ENCODE measurements at places on chromosomes 12 and 14. TPM values are rescaled to one million over a fixed set of nuclear protein-coding genes. Genes with fewer than 3 reads are reported as not detected.

NXPH4 gene
- total RNA-seq = 0.41 TPM

EID3 gene
- 10.6 TPM for total RNA-seq

RBP5 gene
- total RNA-seq = 0.69 TPM

TTC9 gene
- 26.5 TPM for total RNA-seq

- H3K27ac ChIP-seq = no peak overlapping the region
- peaks cover 16% of the 10 kb centered on the region for H3K4me1 ChIP-seq
- no peak for DNase-seq
- peaks cover 4% of the 10 kb centered on the region for H3K27me3 ChIP-seq
- H3K4me3 ChIP-seq = peak overlapping the region; percentile 70
- H3K36me3 ChIP-seq = peaks cover 3% of the 10 kb centered on the region
Measured at GRCh38 chr14:102929241-102930137, 7.0 kb downstream of the AMN start.

GRCh38 chr14:89564286-89564957 is 147.4 kb upstream of the FOXN3 start:
- H3K27me3 ChIP-seq = no peaks in the 10 kb centered on the region
- H3K4me1 ChIP-seq = peaks cover 51% of the 10 kb centered on the region
- H3K4me3 ChIP-seq = no peak overlapping the region
- no peak overlapping the region for H3K27ac ChIP-seq
- no peaks in the 10 kb centered on the region for H3K36me3 ChIP-seq

GRCh38 chr12:14950982-14951746 is 10.2 kb downstream of the ARHGDIB start:
- peak overlapping the region; percentile 97 for H3K4me3 ChIP-seq
- no peaks in the 10 kb centered on the region for H3K27me3 ChIP-seq
- H3K36me3 ChIP-seq = peaks cover 34% of the 10 kb centered on the region
- no peak for DNase-seq
- H3K27ac ChIP-seq = peak overlapping the region; percentile 99

DNA sequence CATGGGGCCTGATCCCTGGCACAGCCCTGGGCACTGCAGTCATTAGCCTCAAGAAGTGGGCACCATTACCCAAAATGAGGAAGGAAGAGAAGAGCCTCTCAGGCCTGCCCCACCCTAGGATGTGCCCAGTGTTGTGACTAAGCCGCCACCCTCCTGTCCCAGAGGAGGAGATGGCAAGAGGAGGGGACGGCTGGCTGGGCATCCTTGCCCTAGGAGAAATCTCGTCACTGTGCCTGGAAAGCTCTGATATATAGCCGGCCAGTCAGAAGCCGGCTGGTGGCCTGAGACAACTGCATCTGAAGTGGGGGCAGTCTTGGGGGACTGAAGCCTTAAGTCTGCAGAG is 115.2 kb downstream of the LGMN start:
- peaks cover 3% of the 10 kb centered on the region for H3K36me3 ChIP-seq
- DNase-seq = no peak
- H3K4me3 ChIP-seq = no peak overlapping the region
- peaks cover 41% of the 10 kb centered on the region for H3K4me1 ChIP-seq

GRCh38 chr12:8914716-8915526 is 612 bp downstream of the PHC1 start:
- H3K4me1 ChIP-seq = peaks cover 13% of the 10 kb centered on the region
- no peaks in the 10 kb centered on the region for H3K27me3 ChIP-seq
- H3K4me3 ChIP-seq = no peak overlapping the region
- peak; percentile 76 for DNase-seq
- peaks cover 12% of the 10 kb centered on the region for H3K36me3 ChIP-seq
- H3K27ac ChIP-seq = no peak overlapping the region

DNA sequence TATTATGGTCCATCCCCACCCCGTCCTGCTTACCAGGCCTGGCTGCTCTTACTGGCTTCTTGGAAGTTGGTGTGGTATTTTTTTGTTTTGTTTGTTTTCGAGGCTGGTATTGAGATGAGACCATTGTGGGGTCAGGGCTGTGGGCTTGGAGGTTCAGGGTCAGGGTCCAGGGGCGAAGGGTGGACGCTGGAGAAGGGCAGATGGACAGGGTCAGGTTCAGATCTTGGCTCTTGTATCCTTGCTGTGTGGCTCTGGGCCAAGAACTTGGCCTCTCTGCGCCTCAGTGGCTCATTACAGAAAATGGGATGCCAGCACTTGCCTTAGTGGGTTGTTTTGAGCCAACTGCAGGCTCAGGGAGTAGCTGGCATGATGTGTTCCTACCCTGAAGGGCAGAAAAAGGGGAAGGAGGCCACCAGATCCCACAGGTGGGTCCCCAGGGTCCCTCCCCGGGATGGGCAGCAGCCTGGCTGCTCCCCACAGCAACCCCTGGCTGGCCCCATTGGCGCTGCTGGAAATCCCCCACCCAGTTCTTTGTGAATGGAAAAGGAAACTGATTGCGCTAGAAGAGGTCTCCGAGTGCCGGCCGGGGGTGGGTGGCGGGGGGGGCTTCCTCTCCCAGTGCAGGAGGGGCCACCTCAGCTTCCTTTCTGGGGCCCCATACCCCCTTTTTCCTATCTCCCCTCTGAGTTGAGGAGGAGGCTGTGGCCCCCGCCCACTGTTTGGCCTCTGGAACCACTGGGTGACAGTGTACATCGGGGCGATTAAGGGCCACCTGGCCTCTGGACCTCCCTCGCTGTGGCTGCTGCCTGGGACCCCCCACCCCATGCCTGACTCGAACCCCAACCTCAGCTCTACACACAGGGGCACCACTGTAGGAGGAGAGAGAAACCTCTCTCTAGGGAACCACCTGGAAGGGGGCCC is 25.0 kb downstream of the SH2B3 start:
- H3K4me1 ChIP-seq = peaks cover 94% of the 10 kb centered on the region
- H3K4me3 ChIP-seq = peak overlapping the region; percentile 71
- H3K27ac ChIP-seq = peak overlapping the region; percentile 98
- peak; percentile 69 for DNase-seq

GRCh38 chr12:75877763-75878621 is 153.6 kb downstream of the PHLDA1 start:
- H3K4me1 ChIP-seq = no peaks in the 10 kb centered on the region
- H3K36me3 ChIP-seq = no peaks in the 10 kb centered on the region
- H3K27ac ChIP-seq = no peak overlapping the region

DNA sequence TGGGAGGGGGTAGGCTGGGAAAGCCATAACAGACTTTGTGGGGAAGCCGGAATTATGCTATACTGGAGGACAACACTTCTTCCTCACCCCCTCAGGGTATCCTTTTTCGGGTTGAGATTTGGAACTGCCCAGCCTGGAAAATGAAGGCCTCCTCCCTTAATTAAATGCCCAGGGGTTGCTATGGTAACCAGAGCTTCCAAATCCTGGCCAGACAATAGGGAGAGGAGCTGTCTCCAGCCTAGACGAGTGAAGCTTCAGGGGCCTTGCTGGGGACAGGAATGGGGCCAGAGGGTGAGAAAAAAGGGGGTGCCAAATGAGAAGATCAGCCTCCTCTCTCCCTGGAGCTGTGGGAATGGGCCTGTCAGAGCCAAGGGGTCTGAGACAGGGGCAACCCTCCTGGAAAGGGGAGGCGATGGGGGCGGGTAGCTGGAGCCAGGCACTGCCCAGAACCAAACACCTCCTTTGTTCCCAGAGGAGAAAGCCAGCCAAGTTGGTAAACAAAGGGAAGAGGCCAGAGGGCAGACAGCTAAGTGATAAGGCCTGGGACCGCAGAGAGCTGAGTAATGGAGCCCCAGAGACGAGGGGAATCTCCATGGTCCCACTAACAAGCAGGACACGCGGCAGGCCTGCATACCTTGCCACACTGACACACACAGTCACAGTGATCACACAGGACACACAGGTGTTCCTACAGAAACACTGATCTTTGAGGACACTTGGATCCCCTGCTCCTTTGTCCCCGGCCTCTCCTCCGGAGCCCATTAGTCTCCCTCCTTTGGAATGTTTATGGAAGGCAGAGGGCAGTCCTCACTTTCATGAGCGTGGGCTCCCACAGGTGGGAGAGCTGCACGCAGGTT is 17.9 kb upstream of the RND1 start:
- no peak for DNase-seq
- no peaks in the 10 kb centered on the region for H3K36me3 ChIP-seq
- H3K4me3 ChIP-seq = no peak overlapping the region
- H3K27ac ChIP-seq = no peak overlapping the region
- H3K4me1 ChIP-seq = no peaks in the 10 kb centered on the region
- peaks cover 19% of the 10 kb centered on the region for H3K27me3 ChIP-seq

DNA sequence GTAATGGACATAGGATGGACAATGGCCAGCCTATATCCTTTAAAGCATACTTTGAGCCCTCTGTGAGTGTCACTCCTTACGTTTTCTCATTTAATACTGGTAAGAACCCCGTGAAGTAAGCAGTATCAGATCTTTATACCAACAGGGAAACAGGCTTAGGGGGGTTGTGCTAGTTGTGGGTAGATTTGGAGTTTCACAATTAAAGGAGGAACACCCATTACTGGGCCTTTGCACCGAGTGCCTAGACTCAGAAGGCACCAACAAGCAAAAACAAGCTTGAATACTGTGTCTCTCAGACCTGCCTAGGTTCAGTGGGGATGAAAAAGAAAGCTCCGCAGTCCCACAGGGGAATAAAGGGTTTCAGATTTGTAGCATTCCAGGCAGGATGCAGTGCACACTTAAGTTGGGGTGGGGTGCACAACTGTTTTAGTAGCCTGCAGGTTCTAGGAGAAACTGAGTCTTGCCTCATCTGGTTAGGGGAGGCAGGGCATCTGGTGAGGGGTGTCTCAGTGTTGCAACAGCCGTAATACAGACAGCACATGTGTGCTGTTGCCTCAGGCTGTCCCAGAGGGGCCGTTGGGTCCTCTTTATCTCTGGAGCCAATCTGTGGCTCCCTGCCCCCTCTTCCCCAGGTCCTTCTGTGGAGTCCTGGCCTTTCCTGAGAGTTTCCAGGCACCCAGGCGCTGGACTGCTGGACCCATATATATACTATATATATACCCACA is 51.2 kb downstream of the IRAK3 start:
- DNase-seq = no peak
- peaks cover 68% of the 10 kb centered on the region for H3K27me3 ChIP-seq
- peaks cover 16% of the 10 kb centered on the region for H3K4me1 ChIP-seq
- no peak overlapping the region for H3K27ac ChIP-seq
- H3K36me3 ChIP-seq = no peaks in the 10 kb centered on the region

- H3K4me1 ChIP-seq = peaks cover 2% of the 10 kb centered on the region
- no peak overlapping the region for H3K4me3 ChIP-seq
- no peak overlapping the region for H3K27ac ChIP-seq
- DNase-seq = no peak
Measured at GRCh38 chr12:105253866-105254513, 18.0 kb upstream of the APPL2 start.

DNA sequence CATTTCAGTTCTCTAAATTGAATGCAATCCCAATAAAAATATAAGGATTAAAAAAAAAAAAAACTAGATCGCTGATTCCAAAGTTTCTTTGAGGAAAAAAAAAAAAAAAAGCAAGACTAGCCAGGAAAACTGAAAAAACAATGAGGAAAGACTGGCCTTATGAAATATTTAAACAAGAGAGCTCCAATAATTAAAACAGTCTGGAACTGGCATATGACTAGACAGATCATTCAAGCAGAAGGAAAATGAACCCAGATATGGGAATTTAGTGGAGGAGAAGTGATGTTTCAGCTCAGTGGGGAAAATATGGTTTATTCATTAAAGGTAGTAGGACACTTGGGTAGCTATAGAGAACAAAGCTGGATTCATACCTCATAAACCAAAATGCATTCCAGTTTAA is 42.0 kb upstream of the TBC1D15 start:
- no peaks in the 10 kb centered on the region for H3K4me1 ChIP-seq
- no peak overlapping the region for H3K27ac ChIP-seq
- H3K4me3 ChIP-seq = no peak overlapping the region
- no peak for DNase-seq
- H3K36me3 ChIP-seq = no peaks in the 10 kb centered on the region
- H3K27me3 ChIP-seq = no peaks in the 10 kb centered on the region

- H3K27ac ChIP-seq = no peak overlapping the region
- no peaks in the 10 kb centered on the region for H3K27me3 ChIP-seq
- no peak overlapping the region for H3K4me3 ChIP-seq
- H3K4me1 ChIP-seq = peaks cover 2% of the 10 kb centered on the region
- no peak for DNase-seq
Measured at GRCh38 chr12:25495331-25496097, 57.6 kb downstream of the LMNTD1 start.

- no peaks in the 10 kb centered on the region for H3K36me3 ChIP-seq
- no peaks in the 10 kb centered on the region for H3K4me1 ChIP-seq
- no peak overlapping the region for H3K4me3 ChIP-seq
Measured at GRCh38 chr12:19387161-19387560, 52.1 kb upstream of the AEBP2 start.

DNA sequence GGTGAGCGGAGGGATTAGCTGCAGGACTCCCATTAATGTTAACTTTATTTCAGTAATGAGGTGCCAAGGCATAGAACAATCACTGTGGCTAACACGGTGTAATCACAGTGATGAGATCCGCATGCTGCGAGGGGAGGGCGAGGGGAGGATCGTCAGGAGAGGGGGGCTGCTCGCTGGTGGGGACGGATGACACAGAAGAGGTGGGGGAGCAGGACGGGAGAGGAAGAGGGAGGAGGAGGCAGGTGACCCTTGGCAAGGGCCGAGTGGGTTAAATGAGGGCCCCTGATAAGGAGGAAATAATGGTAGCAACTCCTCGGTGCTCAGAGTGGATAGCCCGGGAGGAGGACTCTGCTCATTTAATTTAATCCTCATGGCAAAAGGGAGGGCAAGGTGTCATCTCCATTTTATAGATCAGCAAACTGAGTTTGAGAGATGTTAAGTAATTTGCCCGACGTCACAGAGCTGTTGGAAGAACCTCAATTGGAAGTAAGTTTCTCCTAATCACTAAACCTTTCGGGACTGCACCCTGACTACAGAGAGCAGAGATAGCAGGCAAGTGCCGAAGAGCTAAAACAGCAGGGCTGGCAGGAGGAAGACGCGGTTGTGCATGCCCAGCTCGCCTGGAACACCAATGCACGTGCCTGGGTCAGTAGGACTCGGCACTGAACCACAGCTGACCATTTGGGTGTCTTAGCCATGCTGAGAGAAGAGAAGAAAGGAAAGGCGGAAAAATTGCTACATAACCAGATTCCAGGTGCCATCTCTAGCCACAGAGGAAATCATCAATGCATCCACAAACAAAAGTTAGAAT is 43.0 kb downstream of the SPRING1 start:
- no peak overlapping the region for H3K4me3 ChIP-seq
- no peaks in the 10 kb centered on the region for H3K36me3 ChIP-seq
- peaks cover 22% of the 10 kb centered on the region for H3K27me3 ChIP-seq
- H3K27ac ChIP-seq = no peak overlapping the region
- H3K4me1 ChIP-seq = peaks cover 3% of the 10 kb centered on the region

- H3K27ac ChIP-seq = no peak overlapping the region
- H3K4me1 ChIP-seq = no peaks in the 10 kb centered on the region
- H3K27me3 ChIP-seq = peaks cover 4% of the 10 kb centered on the region
- DNase-seq = no peak
- H3K36me3 ChIP-seq = no peaks in the 10 kb centered on the region
Measured at GRCh38 chr12:101931498-101932326, 54.3 kb downstream of the DRAM1 start.

- H3K4me3 ChIP-seq = no peak overlapping the region
- no peaks in the 10 kb centered on the region for H3K27me3 ChIP-seq
- no peaks in the 10 kb centered on the region for H3K36me3 ChIP-seq
- H3K4me1 ChIP-seq = peaks cover 2% of the 10 kb centered on the region
Measured at GRCh38 chr12:2451025-2451424, 343.7 kb upstream of the FKBP4 start.

All from naive thymus-derived CD8-positive, alpha-beta T cell (primary cell).